ENCODE measurements at places on chromosomes 2 and 18.

DNA sequence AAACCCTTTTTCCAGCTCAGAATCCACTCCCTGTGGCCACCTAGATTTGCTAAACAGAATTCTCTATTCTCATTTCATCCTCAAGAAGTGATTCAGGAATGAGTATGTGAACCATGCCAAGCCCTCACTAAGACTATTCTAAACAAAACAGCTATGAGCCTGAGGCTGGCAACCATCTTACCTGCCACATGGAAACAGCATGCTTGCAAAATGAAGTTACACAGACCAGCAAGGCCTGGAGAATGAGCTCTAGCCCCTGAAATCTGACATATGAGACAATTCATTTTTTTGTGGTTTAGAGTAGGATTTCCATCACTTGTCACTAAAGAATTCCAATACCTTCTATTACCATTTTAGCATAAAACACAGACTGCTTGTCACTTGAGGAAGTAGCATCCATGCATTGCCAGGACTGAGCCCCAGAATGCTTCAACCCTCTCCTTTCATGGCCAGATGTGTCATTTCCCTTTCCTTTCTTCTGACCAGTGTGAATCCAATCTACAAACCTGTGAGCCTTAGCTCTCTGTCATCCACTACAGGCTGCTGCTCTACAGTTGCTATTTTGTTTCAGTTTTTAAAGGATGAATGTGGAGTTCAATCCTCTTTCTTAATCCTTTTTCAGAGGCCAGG lies 744.3 kb upstream of the ACVR2A start:
- no peak for DNase-seq

DNA sequence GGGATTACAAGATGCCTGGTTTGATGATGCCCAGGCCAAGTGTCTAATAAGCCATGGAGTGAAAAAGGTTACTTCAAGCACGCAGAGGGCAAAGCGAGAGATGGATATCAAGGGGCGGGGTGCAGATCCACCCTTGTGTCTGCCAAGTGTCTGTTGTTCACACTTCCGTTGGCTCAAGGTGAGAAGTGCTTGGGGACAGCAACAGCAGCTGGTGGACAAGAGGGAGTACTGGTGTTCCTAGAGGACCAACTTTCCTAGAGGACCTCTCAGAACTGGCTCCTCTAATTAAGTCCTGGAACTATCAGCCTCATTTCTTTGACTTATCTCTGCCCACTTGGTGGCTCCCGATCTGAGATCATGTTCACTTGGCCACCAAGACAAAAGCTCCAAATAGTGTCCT lies 299.1 kb downstream of the PRKCE start:
- DNase-seq: no peak

DNA sequence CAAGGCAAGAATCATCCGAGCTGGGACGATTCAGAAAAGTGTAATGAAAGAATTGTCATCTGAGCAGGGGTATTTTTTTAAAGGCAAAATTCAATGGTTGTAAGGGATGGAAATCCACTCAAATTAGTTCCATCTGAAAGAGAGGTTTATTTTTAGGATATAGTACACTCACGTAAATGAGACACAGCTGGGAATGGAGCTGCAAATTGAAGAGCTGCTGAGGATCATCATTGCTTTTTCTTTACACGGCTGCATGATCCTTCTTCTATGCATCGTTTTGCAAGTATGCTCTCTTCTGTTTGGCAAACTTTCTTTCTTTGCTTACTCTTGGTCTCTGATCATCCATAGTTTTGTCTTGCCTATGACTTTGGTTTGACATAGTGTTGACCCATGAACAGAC lies 27.4 kb upstream of the CUL3 start:
- DNase-seq: no peak

- no peak for DNase-seq
Observed at GRCh38 chr18:29012883-29013465, 836.0 kb upstream of the CDH2 start.

DNA sequence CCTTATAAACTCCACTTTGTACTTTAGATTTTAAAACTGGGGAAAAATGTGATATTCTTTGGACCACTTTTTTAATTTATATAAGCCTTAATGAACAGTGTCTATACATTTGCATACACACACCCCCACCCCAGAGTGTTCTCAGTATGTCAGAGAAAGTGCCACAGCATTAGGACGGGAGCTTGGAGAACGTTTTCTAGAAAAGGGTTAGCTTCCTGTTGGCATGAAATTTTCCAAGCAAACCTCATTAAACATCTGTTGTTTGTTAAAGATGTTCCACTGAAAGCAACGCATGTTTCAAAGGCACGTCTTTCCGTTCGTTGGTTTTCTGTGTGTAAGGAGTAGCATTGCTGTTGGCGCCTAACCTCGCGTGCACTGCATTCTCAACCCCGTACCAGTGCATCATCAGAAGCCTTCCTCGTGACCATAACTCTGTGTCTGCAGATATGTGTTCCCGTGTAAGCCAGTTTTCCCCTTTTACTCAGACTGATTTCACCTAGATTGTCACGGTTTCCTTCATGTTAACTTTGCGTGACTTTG lies 228.5 kb downstream of the ALPK2 start:
- DNase-seq: no peak

Measured in NCI-H1105 treated with DMSO at 0.1 percent for 48 hours (cell line).